ENCODE measurements at places on chromosomes 2 and 18. TPM values are rescaled to one million over a fixed set of nuclear protein-coding genes. Genes with fewer than 3 reads are reported as not detected.

Gene SERPINB10
- total RNA-seq = not detected

- no peak for DNase-seq
These were observed 14.1 kb upstream of the PMAIP1 start for GRCh38 chr18:59885579-59886163.

DNA sequence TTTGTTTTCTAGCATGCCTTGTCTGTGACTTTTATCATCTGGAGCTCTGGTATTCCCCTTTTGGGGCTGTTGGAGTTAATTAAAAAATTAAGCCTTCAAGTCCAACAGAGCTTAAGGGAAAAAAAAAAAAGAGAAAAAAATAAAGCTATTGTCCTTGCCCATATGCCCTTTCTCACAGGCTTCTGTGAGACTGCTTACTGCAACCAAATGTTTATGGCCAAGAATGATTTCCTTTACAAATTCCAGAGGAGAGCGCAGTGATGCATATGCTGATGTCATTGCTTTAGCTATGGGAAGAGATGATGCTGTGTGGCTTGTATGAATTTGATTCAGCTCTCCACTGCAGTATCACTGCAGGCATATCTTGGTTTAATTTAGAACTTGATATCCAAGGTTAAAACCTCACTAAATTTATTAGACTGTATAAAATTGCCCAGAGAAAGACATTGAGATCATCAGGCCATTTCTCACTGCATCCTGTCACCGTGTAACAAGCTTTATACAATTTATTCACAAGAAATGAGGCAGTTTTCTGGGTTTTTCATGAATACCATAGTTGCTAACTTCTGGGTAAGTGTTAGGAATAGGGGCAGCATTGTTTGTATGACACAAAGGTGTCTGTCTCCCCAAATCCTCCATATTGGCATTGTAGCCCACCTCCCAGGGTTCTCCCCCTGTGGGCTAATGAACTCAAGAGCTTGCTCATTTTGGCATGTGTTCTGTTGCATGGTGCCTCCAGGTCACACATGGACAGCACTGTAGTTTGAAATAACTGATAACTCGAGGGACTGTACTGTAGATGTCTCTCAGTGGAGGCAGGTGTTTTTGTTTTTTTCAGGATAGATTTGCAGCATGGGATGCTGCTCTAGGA lies 85.0 kb downstream of the TANC1 start:
- DNase-seq = no peak

DNA sequence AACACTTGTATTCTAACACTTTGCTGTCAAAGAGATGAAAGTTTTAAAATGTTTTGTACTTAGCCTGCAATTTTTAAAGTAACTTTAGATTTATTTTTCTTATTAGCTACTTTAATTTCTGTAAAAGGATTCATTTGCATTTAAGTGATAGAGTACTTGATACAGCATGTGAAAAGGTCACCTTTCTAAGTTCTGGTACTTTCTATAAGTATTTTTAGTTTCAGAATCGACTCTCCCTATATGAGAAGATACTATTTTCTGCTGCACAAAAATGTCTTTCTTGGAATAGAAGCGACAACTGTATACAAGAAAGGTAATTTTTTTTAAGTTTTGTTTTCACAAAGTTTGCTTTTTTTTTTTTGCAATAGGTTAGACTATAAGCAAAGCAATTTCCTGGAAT lies 72.9 kb downstream of the METTL8 start:
- DNase-seq = no peak

DNA sequence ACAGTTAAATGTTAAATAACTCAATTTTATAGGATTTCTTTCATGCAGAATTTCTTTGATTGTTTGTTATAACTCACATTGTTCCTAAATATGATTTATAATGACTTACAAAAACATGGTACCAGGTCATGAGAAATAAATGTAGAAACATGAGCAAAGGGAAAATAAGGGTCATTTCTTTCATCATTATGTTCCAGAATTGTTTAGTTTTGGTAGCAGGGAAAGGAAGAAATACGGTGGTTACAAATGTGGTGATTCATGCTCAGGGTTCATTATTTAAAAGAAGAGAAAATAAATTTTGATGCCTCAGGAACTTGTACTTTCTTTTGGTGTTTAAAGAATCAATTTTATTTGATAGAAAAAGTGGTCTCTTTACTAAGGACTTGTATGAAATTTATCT lies 4.4 kb downstream of the LYPD6B start:
- DNase-seq = no peak
